ENCODE measurements at places on chromosomes 1 and 21.

DNA sequence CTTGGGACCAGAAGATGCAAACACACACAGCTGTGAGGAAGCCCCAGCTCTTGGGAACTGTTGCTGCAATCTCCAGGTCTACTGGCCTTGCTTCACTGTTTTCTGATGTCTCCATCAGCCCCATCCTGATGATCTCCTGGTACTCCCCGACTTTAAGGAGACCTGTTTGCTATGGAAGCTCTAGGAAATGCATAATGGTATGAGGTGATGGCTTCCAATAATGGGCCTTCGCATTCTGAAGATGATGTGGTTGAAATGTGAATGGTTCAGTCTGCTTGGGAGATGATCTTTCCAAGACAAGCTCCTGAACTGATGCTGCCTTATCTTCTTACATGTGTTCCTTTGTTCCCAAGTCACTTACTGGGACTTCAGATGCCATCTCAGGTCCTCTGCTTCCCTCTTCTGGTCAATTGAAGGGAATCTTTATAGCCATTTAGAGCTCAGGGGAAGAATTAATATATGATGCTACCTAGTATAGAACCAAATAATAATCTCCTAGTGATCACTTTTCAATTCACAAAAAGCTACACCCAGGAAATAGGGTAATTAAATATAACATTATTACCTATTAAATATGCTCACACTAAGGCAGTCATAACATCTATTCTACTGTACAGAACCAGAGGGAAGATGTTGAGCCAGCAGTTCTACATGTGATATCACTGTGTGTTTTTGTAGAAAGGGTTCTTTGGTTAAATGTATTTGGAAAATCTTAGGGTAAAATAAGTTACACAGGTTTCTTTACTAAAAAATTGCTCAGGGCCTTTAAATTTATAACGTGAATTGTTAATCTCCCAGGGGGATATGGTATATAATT is 73.9 kb upstream of the VTCN1 start:
- DNase-seq = no peak

DNA sequence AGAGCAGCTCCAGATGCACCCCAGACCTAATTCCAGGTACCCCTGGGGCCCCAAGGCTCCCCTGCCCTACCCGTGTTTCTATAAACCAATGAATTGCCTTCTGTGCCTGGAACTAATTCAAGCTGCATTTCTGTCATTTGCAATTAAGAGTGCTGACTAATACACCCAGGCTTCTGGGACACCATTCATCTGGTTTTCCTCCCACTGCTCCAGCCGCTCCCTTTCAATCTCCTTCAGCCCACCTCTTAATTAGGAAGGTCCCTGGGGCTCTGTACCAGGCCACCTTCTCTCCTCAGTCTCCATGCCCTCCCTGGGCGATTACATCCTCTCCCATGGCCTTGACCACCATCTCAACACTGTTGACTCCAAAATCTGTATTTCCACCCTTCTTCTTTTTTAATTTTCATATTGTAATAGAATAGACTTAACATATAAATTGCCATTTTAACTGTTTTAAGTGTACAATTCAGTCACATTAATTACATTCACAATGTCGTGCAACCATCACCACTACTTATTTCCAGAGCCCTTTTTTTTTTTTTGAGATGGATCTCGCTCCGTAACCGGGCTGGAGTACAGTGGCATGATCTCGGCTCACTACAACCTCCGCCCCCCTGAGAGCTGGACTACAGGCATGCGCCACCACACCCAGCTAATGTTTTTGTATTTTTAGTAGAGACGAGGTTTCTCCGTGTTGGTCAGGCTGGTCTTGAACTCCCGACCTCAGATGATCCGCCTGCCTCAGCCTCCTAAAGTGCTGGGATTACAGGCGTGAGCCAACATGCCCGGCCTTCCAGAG is 9.2 kb upstream of the GJB3 start:
- no peak for DNase-seq

GRCh38 chr1:204866051-204866596 is 4.5 kb upstream of the NFASC start:
- DNase-seq = no peak

- DNase-seq = no peak
Measured at GRCh38 chr1:1069056-1069710, 4.9 kb downstream of the RNF223 start.

DNA sequence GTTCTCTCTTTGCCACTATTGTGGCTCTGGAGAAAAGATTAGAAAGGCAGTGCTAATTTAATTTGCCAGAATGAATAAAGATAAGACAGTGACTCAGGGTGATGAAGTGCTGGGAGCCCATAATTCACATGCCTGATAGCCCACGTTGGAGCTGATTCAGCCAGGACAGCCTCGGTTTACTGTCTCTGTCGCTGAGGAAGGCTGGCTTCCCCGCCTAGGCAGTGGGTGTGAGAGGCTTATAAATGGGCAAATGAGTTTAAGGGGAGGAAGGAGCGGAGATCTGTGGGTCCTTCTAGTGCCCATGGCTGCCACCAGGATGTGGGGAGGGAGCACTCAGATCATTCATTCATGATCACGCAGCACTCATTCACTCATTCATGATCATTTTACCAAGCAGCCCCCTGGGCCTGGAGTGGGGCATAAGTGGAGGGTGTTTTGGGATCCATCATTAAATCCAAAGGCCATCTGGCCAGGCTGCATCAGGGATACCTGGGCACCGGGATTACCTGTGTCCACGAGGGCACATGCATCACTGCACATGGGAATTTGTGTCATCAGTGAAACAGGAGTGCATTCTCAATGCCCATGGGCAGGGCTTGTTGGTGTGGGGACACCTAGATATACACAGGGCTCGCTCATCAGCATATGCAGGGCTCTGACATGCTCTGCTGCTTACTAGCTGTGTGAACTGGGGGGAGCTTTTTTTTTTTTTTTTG is 315.4 kb downstream of the MATN1 start:
- no peak for DNase-seq

GRCh38 chr1:213939888-213940287 is 47.9 kb upstream of the PROX1 start:
- DNase-seq = no peak

GRCh38 chr1:187469836-187470235 is 641.1 kb downstream of the PLA2G4A start:
- no peak for DNase-seq

DNA sequence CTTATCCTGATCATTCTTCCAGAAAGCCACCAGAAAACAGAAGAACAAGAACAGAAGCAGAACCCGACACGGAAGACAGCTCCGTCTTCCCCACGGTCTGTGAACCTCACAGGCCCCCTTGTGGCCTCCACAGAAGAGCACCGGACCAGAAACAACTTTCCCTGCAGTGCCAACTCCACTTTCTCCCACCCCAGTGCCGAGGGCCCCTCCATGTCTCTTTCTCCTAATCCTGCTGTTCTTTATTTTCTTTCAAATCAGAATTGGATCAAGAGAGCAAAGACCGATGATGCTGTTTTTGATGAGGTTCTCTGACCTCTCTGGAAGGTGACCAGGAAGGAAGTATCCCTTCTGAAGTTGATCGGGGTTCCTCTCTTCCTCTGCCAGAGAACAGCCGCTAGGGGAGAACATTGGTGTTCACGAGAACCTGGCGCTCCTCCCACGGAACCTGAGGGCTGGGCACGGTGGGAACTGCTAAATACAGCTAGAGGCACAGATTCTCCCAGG is 58.9 kb upstream of the CTTNBP2NL start:
- no peak for DNase-seq

- DNase-seq = no peak
Measured at GRCh38 chr1:34262921-34263320, 86.2 kb downstream of the C1orf94 start.

DNA sequence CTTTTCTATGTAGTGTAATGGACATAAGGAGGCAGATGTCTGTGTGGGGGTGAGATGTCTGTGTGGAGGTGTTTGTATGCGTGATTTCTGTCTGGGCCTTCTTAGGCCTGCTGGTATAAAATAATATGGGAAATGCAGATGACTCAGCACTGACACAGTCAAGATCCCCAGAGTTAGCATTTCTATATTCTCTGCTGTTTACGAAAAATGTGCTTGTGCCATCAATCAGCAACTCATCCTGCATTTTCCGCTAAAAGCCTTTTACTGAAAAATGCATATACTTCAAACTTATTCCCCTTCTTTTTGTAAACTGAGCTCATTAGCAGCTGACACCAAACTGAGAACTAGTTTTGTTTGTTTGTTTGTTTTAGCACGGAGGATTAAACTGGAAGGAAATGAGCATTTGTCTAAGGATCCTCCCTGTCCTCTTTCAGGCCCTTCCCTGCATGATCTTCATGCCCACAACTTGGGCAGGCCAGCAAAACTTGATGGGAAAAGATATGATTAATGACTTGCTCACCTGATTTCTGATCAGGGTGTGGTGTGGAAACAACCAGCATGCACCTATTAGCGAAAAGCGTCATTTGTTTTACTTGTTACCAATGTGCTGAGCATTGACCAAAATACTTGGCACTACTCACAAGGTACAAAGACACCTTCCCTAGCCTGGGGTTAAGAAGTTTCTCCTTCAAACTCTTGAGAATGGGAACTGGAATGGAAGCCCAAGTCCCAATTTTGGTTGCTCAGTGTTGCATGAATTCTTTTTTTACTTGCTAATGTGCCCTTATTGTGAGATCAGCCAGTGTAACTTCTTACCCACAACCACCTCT is 77.4 kb downstream of the NDUFS5 start:
- no peak for DNase-seq

DNA sequence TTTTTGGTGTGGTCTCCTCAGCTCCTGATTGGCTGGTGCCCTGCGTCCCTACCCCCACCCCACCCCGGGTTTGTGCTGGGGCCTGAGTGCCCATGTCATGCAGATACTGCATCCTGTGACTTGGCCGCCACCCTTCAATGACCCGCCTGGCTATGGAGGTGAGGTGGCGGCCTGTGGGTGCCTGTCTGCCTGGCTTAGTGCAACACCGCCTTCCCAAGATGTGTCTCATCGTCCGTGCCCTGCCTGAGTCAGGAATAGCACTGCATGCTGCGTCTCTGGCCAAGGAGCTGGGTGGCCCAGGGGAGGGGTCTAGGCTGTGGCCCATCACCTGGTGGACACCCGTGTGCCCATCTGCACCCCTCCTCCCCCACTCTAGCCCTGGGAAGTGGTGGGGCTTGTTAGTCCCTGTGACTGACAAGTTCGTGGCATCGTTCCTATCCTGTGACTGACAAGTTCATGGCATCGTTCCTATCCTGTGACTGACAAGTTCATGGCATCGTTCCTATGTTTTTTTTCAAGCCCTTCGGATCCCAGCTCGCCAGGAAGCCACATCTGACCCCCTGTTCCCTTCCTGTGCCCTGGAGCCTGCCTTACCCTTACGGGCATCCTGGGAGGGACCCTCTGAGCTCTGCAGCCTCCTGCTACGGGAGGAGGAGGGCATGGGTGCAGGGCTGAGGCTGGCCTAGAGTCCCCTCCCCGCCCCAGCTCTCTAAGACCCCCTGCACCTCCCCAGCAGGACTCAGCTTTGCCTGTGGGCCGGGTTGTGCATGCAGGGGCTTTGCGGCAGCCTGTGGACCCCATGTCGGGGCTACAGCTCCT is 7.5 kb downstream of the SLX9 start:
- no peak for DNase-seq

DNA sequence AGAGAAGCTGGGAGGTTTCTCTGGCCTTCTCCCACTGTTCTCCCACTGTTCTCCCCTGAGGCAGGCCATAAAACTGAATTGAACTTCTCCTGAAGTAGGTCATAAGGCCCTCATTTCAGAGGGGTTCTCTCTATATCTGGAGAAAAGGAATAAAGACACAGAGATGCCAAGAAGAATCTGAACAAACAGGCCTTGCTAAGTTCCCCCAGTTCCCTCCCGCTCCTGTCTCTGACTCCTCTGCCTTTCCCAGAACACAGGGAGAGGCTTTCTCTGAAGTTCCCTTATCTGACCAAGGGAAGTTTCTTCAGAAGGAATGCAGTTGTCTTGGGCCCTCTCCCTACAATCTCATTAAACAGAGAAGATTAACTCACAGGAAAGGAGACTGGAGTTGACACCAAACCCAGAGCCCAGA is 83.4 kb downstream of the SLC16A1 start:
- no peak for DNase-seq

GRCh38 chr1:87528754-87529517 is 200.3 kb downstream of the LMO4 start:
- no peak for DNase-seq

DNA sequence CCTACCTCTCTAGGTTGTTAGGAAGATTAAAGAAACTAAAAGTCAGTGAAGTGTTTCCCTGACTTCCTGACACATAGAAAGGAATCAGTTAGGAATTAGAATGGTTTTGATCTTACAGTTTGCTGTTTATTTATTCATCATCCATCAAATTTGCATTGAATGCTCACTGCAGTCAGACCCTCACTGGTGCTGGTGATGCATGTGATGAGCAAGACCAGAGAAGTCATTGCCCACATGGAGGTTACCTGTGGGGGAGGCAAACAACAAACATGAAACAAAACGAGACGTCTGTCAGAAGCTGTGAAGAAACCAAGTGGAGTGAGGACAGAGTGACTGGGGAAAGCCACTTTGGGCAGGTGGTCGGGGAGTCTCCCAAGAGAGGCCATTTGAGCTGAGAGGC is 6.4 kb downstream of the CTPS1 start:
- no peak for DNase-seq

GRCh38 chr1:6185151-6185550 is 5.0 kb upstream of the CHD5 start:
- DNase-seq = no peak

DNA sequence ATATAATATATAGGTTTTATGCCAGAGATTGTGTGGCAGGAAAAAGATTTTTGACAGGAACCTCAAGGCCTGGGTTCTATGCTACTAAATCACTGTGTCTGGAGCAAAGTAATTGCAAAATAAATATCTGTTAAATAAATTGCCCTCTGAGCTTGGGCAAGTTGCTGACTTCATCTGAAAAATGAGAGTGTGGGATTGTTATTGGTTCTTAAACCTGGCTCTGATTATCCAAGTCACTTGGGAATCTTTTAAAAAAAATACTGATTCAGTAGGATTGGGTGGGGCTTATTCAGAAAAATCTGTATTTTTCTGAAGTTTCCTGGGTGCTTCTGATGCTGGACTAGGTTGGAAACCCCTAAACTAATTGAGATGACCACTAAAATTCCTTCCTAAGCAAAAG is 174.1 kb upstream of the SGIP1 start:
- no peak for DNase-seq

Data from SIG-M5 (cell line).